ENCODE measurements at places on chromosomes 3 and 15.

GRCh38 chr3:87126321-87126720 is 100.8 kb upstream of the CHMP2B start:
- no peak for DNase-seq

DNA sequence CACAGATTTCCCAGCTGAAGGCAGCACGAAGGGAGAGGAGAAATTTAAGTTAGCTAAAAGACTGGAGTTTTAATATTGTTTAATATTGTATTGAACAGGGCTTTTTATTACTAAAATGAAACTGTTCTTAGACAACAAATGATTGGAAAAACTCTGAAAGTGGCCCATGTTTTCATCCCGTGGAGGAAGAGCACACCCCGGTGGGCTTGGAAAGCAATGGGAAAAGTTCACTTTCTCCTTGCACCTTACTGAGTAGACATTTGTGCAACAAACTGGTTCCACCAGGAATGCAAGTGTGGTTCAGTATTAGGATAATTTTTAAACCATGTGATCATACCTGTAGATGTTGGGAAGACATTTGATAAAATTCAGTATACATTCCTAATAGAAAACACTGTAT is 8.2 kb upstream of the ESYT3 start:
- DNase-seq: peak; percentile 15

DNA sequence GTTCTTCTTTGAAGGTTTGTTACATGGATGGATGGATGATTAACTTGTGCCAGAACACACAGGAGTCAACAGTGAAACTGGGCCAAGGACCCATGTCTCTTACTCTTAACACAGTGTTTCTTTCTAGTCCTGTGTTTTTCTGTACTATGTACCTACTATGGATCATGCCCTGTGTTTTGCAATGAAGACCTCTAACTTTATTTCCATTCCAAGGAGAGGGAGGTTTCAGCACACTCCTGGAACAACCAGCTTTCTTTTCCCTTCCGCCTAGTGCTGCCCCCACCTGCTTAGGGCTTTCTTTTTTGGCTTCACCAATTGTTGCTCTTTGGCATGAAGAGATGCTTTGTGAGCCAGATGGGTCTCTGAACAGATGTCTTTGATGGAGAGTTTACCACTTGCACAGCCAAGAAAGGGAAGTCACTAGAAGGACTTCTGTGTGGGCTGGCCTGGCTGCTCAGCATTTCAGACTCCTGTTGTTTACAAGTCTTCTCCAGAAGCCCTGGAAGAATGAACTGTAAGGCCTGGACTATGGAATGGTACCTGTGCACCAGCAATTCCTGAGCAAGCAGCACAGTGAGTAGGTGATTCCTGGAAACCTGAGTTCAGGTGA is 44.5 kb downstream of the SNAPC5 start:
- DNase-seq: no peak

- DNase-seq: no peak
Measured at GRCh38 chr15:48718646-48719045, 73.1 kb upstream of the FBN1 start.

- DNase-seq: no peak
Measured at GRCh38 chr3:117695321-117695720, 985.7 kb downstream of the TUSC7 start.

GRCh38 chr15:60397772-60398445 is at the start of gene ANXA2:
Gene ANXA2, minus strand, starts transcription at chr15:60397986. Its CDS starts 11,911 bp downstream, at chr15:60386075.
- peak; percentile 19 for DNase-seq

GRCh38 chr15:41502795-41503668 is 9.4 kb downstream of the ITPKA start:
- DNase-seq: no peak

DNA sequence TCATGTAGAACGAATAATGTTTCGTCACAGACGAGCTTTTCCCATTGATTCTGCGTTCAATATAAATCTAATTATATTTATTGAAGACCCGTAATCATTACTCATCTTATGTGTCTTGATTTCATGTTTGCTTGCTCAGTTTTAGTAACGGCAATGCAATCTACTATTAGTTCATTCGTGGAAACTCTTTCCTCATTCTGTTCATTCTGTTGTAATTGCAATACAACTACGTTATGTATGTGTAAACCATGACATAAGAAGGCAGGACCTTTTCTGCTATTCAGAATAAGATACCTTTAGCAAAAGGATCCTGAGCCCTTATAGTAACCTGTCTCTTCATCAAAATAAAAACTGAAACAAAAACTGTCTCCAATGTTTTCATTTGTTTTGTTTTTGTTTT is 6.8 kb upstream of the ARRDC4 start:
- DNase-seq: no peak

DNA sequence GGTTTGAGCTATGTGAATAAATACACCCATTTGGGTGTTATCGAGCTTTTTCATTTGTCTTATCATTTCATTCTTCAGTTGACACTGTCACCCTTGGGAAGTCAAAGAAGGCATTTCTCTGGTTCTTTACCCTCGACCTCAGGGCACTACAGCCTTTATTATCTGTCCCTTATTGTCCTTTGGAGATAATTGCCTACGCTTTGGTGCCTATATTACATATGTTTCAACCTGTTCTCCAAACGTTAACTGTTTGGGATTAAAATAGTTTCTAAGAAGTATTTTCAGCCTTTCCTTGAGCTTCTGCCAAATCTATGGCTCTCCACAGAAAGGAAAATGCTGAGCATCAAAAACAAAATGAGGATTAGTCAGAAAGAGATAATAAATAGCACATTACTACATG is 395.4 kb upstream of the ADAMTS9 start:
- no peak for DNase-seq

- DNase-seq: no peak
Measured at GRCh38 chr3:18302517-18302916, 122.6 kb downstream of the SATB1 start.

DNA sequence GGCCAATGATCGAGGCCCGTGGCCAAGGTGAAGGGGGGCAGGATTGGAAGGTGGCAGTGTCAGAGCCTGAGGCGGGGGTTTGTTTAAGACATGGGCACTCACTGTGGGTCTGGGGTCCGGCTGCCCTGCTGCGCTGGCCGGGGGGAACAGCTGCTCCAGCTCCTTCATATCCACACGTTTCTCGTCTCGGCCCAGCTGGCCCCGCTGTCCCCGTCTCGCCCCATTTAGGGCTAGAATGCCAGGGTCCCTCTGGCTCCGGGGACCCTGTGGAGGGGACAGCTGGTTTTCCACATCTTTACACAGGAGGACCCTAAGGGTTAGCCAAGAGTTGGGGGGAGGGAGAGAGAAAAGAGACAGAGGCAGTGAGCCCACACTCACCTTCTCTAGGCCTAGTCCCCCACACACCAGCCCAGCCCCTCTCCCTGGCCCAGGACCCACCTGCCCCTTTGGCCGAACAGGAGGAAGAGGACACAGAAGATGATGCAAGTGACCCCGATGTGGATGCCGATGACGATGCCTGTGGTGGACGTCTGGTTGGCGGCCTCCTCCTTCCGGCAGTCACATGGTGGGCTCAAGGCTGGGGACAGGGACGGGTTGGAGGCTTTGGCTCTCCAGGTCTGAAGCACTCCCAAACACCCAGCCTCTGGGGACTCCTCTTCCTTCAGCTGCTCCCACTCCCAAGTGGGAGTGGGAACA is 25.0 kb downstream of the RNU5B-1 start:
- DNase-seq: no peak

DNA sequence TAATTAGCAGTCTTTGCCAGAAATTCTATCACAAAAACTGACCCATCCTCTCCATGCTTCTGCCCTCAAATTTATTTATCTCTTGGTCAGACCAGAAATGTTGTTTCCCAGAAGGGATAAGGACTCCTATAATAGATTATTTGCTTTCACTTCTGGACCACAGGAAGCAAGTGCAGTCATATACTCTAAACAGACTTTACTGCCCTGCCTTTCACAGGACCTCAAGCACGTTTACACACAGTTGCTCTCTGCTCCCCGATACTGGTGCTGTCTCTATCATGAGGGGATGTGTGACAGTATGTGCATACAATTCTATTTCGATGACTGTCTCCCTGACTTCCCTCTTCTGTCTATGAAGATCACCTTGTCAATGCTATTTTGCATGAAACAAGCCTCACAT is 205.5 kb upstream of the TGFBR2 start:
- no peak for DNase-seq

DNA sequence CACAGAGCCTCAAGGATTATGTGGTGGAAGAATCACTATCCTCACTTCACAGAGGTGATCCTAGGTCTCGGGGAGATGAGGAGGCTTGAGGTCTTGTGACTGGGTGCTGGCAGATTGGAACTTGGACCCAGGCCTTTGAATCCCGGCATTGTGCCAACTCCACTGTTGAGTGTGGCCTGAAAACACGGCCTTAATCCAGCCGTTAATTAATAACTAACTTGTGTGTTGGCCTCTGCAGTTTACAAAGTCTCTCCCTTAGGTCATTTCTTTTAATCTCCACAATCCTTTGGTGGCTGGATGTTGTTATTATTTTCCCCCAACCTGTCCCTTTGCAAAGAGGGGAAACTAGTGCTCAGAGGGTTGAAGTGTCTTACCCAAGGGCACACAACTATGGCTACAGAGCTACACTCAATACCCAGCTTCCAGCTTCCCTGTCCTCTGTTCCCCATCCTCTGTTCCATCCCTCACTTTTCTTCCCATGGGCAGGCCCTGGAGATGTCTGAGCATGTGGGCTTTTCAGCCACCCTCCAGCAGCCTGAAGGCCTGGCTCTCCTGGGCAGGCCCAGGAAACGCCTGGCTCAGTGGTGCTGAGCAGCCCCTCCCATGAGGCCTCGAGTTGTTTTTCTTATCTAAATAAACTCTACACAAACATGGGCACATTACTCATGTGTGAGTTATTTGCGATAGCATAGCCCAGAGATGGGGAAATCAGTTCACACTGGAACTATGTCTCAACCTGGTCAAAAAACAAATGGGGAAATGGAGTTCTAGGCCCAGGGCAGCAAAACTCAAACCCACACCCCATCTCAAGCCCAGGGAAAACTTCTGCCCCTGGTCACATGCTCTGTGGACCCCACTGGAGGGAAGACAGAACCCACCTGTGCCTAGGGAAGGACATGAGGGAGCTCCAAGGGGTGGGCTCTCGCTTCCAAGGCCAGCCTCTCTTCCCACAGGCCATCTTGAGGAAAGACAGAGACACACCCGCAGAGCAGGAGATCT is 16.8 kb upstream of the SMAD3 start:
- DNase-seq: no peak

DNA sequence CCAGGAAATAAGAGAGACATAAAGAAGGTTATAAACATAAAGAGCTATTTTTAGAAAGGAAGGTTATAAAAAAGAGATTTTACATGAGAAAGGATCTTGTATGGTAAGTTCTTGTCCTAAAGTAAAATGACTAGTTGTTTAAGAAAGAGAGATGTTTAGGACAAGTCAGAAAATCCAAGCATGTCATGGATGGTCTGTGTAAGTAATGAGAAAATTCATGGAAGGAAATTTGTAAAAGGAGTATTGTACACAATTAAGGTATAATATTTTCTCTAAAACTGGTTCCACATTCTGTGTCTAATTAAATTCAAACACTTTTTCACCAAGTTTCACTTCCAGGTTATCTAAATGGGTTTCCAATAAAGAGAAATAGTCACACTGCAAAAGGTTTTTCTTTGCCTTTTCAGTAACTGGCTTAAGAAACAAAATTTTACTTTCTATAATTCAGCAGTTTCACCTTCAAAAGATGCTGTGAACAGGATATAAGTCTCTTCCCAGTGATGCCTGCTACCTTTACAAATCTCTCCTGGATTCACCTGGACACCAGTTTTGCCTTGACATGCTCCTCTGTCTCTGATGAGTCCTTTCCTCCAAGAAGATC is 455.7 kb downstream of the ZIC1 start:
- DNase-seq: no peak

DNA sequence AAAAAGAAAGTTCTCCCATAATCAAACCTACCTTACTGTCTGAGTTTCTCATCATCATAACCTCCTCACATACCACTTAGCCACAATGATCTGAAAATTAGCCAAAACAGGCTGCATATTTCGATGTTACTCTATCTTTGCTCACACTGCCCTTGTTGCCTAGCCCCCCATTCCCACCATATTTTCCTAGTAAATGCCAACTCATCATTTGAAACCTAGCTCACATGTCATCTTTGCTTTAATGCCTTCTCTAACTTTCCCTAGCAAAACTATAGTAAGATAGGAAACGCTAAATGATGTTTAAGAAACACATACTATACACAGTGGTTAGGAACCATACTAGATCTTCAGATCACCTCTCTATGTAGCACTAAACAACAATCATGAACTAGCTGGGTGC is 64.9 kb downstream of the INO80 start:
- DNase-seq: no peak

- peak; percentile 3 for DNase-seq
Measured at GRCh38 chr3:29279806-29280205, 1.1 kb upstream of the RBMS3 start.

- peak; percentile 43 for DNase-seq
Measured at GRCh38 chr3:4979428-4980228, at the start of gene BHLHE40. Gene BHLHE40, plus strand, starts transcription at chr3:4979437. Its CDS starts 282 bp downstream, at chr3:4979719.

GRCh38 chr3:140176526-140176925 is 241.5 kb downstream of the CLSTN2 start:
- DNase-seq: no peak

- DNase-seq: no peak
Measured at GRCh38 chr15:52805351-52806283, 15.5 kb upstream of the ONECUT1 start.

GRCh38 chr3:108110934-108111333 is 20.1 kb upstream of the CD47 start:
- DNase-seq: no peak

DNA sequence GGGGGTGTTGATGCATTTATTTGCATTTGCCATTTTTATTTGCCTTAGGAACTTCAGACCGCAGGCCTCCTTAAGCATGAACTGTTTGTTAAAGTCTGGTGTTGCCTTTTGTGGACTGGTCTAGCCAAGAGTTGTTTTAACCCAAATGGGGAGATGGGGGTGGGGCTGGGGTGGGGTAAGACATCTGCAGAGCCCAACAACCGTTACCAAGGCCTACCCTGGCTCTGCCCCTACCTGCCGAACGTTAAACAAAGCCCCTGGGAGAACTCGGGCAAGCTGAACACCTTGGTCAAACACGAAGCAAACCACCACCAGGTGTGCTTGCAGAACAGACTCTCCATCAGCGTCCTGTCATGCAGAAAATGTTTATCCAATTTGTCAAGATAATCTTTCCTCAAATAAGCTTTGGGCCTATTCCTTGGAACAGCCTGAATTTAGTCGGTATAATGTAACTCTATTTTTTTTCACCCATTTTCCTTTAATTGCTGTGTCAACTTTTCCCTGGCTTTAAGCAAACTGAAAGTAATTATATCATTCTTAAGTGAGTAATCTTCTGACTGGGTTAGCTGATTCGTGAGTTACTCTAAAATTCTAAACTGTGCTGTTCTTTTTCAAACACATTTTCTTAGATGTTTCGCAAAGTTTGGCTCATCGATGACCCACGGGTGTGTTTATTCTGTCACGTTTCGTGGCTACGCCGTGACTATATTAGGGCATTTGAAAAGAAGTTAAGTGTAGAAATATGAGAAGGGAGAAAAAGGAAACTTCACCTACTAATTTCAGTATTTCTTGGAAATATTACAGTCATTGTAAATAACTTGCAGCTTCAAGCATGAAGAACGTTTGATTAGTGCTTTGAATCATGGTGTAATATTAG is 127.6 kb downstream of the SOX2 start:
- no peak for DNase-seq
